ENCODE measurements at places on chromosomes 4 and X. TPM values are rescaled to one million over a fixed set of nuclear protein-coding genes. Genes with fewer than 3 reads are reported as not detected.
A peak's percentile ranks its signal among the peaks of the same experiment; 100 is the strongest.

Gene S100P
- total RNA-seq = 4.1 TPM

Gene LAP3
- total RNA-seq = 59.9 TPM

Gene SYTL4
- total RNA-seq = 8.8 TPM

Gene CXCL10
- total RNA-seq = not detected

Gene IL1RAPL2
- not detected for total RNA-seq

Gene ENOX2
- total RNA-seq = 12.9 TPM

Gene CENPVL2
- total RNA-seq = not detected

Gene NAP1L2
- not detected for total RNA-seq

Gene RTL9
- 0.10 TPM for total RNA-seq

Gene BEX2
- total RNA-seq = 35.7 TPM

DNA sequence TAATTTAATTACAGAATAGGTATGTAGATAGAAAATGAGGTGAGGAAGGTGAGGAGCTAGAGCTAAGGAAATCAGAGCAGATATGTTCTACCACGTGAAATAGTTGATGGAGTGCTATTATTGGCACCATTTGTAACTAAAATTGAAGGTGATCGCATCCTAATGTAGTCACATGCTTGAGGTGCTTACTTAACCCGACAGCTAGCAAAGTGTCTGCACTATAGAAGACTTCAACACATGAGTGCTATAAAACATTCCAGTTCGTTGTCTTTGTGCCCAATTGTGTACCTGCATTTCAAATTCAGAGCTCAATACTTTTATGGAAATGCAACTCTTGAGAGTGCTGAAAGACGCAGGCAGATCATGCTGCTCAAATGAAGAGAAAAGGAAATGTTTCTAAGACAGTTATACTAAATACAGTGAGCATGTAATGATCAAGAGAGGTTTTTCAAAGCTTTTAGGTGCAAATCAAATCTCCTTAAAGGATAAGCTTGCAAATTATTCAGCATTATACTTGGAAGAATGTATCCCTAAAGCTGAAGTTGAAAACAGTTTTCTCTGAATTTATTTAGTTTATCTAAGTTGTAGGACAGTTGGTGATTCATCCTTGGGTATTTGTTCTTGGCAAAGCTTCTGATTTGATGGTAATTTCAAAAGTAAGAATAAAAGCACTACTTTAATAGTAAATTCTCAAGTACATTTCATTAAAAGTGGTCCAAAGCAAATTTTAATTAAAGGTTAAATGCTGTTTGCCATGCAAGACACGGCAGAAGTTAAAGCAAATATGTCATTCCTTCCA, 223.9 kb upstream of the EPHA5 start:
- DNase-seq = no peak

GRCh38 chr4:42280327-42281095, 116.8 kb upstream of the SHISA3 start:
- peak; percentile 35 for DNase-seq

DNA sequence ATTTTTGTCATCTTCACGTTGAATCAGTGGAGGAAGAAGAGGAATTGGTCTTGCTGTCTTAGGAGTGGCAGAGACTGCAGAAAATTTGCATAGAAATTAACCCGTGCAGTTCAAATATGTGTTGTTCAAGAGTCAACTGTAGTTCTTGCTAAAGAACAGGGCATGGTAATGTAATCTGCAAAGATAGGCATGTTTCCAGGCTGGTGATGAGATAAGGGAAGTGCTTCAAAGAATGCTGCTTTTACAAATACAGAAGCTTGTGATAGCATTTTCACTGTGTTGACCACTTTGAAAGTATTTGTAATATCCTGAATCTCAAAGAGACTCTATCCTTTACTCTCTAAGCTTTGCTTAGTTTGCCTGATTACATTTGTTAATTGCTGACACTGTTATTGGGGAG, 60.1 kb downstream of the PRRG1 start:
- DNase-seq = no peak

DNA sequence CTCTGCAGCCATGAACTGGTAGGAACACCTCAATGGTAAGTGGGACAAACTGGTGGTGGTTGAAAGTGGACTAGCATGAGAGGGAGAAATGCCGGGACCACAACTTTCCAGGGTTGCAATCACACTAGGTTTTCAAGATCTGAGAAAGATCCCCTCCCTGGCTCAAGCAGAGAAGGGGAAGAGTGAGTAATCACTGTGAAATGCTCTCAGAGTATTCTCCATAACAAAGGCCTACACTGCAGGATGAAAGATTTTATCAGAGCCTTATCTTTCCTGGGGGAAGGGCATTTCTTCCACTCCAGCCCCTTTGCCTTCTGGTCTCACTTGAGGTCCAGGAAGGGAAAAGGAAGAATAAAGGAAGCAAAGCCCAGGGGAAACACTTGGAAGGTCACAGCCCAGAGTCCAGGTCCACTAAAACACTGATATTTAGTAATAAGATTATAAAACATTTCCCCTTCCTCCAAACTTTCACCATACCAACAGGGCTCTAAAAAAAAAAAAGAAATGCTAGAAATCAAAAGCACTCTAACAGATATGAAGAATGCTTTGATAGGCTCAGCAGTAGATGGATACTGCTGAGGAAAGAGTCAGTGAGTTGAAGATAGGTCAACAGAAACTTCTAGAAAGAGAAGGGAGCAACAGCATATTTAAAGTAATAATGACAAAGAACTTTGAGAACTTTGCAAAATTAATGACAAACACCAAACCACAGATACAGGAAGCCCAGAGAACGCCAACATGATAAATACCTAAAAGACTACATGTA, 95.9 kb downstream of the WDFY3 start:
- peak; percentile 50 for DNase-seq

DNA sequence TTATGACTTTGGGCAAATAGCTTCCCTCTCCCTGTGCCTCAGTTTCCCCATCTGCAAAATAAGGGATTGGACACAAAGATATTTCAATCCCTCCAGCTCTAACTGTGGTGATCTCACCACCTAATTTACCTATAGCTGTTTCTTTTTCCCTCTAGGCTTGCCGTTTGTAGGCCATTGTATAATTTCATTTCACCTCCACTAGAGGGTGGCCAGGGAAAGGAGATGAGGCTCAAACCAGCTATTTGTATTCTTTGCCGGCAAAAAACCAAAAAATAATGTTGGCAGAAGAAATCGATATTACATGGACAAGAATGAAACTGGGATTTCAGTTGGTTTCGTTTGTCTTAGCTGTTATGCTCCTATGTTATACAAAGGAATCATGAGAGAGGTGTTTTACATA, 36.1 kb upstream of the DOCK11 start:
- no peak for DNase-seq

DNA sequence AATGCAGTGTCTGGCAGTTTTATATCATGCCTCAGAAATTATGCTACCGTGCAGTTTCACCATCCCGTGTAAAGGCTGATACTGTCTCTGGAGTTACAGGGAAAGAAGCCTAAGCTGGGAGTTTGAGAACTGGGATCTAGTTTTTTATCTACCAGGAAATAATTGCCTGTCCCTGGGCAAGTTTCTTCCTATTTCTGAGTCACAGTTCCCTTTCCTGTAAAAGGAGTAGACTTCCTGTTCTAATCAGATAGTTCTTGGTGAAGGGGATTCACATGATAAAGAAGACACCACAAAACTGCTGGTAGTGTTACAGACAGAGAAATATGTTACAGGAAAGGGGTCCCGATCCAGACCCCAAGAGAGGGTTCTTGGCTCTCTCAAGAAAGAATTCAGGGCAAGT, 17.1 kb downstream of the HERC3 start:
- DNase-seq = no peak

DNA sequence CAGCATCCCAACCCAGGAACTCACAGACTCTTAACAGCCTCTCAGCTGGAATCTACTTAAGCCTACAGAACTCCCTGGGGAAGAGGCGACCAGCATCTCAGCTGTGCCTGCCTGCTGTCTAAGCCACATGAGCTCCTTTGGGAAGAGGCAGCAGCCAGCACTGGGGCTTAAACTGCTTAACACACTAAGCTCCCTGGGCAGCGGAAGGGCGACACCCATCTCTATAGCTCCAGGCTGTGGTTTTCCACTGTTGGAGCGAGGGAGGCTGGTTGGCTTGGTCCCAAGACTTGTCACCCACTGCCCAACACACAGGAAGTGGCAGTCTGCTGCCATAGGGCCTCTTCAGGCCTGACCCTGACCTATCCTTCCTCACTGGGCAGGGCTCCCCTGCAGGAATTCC, 1544.1 kb upstream of the ADGRL3 start:
- DNase-seq = no peak

GRCh38 chrX:11334165-11334564, 41.0 kb downstream of the AMELX start:
- DNase-seq = no peak

GRCh38 chr4:140195806-140196205, 41.8 kb upstream of the MAML3 start:
- no peak for DNase-seq

DNA sequence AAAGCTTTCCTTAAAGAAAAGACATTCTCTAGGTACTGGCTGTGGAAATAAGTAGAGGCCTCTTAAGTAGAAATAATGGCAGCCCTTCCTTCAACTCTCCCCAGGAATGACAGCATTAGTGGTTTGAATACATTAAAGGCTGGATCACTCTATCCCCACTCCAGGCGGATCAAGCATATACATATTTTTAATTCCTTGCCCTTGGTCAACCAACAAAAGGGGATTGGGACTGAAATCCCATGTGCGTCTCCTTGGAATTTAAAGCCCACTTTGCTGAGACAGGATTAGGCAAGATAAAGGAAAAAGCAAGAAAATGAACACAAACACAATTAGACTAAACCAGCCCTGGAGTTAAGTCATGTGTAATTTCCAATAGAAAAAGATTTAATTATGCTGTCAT, 391.3 kb downstream of the PPP1R2C start:
- no peak for DNase-seq

DNA sequence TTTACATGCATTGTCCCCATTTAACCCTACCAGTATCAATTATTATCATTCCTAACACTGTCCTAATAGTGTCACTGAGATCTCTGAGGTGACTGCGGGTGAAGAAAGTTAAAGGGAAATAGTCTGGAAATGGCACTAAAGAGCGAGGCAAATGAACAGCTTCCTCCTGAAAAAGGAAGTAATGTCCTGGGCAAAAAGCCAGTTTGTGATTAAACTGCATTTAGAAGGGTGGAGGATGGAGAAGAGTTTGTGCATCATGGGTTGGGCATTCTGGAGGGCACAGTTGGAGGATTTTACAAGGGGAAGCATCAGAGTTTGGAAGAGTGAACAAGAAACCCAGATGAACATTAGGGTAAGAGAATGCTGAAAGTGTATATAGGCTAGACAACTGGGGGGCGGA, 60.5 kb upstream of the SLC25A4 start:
- no peak for DNase-seq

DNA sequence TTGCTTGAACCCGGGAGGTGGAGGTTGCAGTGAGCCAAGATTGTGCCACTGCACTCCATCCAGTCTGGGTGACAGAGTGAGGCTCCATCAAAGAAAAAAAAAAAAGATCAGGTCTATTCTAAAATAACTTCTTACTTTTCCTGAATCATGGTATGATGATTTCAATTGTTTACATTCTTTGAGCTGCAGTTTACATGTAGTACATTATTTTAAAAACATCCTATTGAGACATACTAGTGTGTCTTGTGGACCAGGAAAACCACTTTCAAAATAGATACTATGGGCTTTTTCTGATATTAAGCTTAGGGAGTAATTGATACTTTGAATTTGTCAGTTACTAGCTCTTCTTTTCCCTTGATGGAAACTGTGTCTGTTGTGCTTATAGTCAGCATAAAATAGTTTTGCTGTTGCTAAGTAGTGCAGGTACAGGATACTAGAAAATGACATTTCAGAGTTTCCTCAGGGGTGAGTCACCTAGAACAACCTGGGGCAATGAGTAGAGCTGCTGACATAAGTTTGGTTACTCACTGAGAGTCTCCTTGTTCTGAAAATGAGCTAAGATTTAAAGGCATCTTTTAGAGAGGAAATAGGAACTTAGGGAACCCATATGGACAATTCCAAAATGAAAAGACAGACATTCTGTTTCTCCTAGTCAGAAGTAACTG, 53.2 kb upstream of the C4orf54 start:
- no peak for DNase-seq

- DNase-seq = no peak
Measured at GRCh38 chrX:106069048-106069447, 30.5 kb upstream of the SERPINA7 start.

GRCh38 chrX:29478336-29479069, 736.9 kb upstream of the MAGEB2 start:
- peak; percentile 36 for DNase-seq

DNA sequence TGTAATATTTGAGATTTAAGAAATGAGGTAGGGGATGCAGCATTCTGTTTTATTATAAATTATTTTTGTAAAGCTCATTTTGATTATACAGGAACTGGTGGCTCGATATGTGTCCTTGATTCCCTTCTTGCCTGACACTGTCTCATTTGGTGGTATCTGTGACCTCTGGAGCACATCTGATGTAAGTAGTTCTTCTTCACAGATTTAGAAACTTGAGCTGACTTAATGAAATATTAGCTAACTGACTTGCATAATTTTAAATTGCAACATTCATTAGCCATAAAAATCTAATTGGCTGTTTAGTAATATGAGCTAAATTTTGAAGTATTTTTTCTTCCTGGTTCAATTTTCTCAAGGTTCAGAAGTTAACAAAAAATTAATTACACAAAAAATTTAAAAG, 69.1 kb downstream of the FBXL5 start:
- DNase-seq = no peak

GRCh38 chrX:148785256-148785655, 284.8 kb downstream of the AFF2 start:
- no peak for DNase-seq

DNA sequence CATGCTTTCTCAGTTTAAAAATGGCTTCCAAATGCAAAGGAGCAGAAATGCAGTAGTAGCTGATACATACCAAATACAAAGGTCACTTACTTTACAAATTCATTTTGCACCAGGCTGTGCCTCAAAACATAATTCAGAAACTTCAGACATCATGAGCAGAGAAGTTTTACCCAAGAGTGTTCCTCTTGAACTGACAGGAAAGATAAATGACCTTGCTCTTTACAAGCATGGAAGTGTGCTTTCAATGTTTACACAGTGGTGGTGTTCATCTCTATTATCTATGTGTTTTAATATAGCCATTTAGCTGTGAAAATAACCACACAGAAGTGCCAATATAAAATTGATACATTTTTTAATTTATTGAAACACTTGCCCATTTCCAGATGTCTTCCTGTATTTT, 383.4 kb downstream of the ANKRD50 start:
- no peak for DNase-seq

- DNase-seq = no peak
Measured at GRCh38 chr4:57369446-57369845, 259.3 kb upstream of the IGFBP7 start.

GRCh38 chrX:9429767-9430166, 35.1 kb upstream of the TBL1X start:
- no peak for DNase-seq

DNA sequence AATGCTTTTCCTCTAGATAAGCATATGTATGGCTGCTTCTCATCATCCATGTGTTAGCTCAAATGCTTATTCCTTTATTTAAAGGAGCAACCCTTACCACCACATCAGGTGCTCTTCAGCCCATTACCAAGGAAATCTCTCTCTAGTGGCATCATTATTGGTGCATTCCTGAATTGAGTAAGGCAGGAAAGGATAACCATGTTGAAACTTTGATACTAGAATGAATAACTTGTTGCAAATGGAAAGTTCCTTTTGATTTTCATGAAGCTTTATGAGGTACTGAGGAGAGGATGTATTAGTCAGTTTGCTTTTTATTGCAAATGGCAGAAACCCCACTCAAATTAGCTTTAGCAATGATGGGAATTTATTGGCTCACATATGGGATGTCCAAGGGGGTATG, 212.3 kb upstream of the FGF13 start:
- DNase-seq = no peak
